ENCODE measurements at places on chromosomes 7 and 10.

DNA sequence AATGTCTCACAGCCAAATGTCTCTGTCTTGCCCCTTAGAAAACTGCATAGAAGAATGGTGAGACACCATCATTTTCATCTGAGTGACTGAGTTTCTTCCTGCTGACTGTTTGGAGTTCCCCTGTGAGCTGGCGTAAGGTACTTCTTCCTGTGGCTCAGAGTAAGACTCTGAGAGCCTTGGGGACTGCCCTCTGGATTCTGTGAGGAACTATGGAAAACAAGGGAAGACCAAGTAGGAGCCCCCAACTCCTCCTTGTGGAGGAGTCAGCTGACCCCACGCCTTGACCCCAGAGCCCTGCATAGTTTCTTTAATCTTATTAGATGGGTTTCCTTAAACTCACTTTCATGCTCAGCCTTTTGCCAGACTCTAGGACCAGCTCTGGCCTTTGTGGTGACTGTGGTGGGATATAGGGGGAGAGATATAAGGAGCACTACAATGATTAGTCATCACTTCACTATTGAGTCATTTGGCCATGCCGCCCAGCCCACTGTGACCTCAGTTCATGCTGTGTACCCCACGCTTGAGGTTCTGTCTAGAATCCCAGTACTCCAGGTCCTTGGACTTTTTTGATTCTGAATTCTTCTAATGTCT lies 51.8 kb upstream of the FAM133B start:
- DNase-seq = no peak

GRCh38 chr10:80463868-80464267 lies 9.8 kb downstream of the TSPAN14 start:
- no peak for DNase-seq

- DNase-seq = no peak
Measured at GRCh38 chr7:95322854-95323253, 1.5 kb downstream of the PON1 start.

GRCh38 chr10:27743012-27743876 lies 2.4 kb downstream of the MKX start:
- no peak for DNase-seq

GRCh38 chr10:8242295-8242872 lies 187.9 kb downstream of the GATA3 start:
- DNase-seq = no peak

DNA sequence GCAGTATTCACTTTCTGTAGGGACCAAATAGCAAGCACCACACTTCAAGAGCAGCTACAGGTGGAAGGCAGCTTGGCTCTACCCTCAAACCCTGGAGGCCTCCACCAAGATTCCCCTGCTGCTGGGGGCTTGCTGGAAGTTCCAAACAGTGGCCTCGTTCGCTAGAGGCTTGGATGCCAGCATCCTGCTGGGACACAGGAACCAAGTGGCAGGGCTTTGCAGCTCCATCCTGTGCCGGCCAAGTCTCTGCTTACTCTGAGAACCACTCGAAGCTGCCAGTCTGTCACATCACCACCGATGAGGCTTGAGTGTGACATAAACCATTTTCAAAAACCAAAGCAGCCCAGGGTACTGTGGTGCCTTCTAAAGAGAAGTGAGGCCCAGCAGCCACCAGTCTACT lies 69.2 kb upstream of the UNC5B start:
- DNase-seq = no peak

DNA sequence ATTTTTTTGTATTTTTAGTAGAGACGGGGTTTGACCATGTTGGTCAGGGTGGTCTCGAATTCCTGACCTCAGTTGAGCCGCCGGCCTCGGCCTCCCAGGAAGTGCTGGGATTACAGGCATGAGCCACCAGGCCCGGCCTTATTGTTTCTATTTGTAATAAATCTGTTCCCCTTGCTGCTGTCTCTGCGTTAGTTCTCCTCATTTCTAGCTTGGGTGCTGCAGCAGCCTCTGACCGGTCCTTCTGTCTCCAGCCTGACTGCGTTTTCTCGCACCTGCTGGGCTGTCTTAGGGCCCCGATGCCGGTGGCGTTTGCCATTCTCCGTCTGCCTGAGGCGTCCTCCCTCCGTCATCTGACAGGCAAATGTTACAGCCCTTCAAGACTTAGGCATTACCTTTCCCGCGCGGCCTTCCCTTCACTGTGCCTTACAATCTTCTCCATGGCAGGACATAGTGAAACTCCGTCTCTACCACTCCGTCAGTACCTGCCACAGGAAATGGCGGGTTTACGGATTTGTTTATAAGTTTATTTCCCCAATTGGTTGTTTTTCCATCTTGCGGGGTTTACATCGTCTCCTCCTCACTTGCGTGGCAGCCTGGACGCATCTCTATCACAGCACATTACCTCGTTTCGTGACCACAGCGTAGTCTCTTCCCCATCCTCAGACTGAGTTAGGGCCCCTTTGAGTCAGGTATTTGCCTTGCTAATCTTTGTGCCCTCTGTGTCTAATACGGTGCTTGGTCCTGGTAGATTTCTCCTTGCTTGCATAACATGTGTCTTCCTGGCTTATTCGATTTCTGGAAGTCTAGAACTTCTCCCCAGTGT lies 2.3 kb upstream of the GIMAP8 start:
- no peak for DNase-seq

- no peak for DNase-seq
Measured at GRCh38 chr7:138934861-138935260, 46.3 kb downstream of the KIAA1549 start.

DNA sequence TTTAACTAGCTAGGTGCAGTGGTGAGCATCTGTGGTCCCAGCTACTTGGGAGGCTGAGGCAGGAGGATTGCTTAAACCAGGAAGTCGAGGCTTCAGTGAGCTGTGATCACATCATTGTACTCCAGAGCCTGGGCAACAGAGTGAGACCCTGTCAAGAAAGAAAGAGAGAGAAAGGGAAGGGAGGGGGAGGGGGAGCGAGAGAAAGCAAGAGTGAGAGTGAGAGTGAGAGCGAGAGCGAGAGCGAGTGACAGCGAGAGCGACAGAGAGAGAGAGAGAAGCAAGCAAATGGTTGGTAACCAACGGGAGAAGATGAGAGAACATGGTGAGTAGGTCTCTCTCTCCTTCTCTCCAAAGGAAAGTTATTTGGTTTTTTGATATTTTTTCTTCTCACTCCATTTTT lies 69.8 kb upstream of the DGKI start:
- no peak for DNase-seq

- no peak for DNase-seq
Measured at GRCh38 chr7:127137146-127137545, 115.6 kb downstream of the GRM8 start.

DNA sequence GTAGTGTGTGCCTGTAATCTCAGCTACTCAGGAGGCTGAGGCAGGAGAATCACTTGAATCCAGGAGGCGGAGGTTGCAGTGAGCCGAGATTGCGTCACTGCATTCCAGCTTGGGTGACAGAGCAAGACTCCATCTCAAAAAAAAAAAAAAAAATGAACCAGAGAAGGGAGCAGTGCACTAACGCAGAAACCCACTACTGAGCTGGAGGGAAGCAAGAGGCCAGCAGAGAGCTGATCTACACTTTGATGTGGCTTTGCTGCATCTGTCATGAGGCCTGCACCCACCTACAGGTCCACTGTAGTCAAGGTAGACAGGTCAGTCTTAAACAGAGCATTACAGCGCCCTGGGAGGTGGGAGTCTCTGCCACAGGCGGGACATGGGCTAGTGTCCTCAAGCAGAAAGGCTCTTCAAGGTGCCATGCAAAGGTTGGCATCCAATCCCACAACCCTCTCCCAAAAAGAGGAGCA lies 30.0 kb downstream of the MAT1A start:
- DNase-seq = no peak

DNA sequence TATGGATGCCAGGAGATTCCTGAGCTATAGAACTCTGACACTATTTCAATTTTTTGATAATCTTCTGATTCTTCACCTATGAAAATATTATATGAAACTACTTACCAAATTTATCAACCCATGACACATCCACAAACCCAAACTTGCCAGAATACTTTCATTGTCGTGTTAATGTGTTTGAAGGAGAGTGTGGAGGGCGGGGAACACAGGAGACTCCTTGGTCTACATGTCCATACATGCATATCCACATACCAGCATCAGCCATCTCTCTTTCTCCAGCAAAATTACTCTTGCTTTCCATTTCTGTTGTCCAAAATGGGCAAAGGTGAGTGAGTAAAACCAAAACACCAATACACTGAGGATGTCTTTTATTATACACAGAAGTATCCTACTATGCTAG lies 23.5 kb upstream of the BPGM start:
- DNase-seq = no peak

GRCh38 chr7:125695626-125696025 lies 766.0 kb upstream of the POT1 start:
- no peak for DNase-seq

Data from cortex of kidney (tissue), 1 donor.